ENCODE measurements at places on chromosomes 2 and 18.

- DNase-seq = no peak
Observed at GRCh38 chr2:208906330-208906729, 499.7 kb downstream of the PTH2R start.

DNA sequence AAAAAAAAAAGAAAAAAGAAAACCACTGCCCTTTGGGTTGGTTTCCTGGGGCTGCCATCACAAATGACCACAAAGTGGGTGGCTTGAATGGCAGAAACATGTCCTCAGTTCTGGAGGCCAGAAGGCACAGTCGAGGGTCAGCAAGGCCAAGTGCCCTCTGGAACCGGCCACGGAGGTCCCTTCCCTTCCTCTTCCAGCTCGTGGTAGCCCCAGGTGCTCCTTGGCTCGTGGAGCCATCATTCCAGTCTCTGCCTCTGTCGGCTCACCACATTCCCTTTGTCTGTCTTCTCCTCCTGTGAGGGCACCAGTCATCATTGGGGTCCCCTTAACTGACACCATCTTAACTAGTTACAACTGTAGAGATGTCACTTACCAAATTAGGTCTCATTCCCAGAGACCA lies 8.5 kb upstream of the NFATC1 start:
- DNase-seq = no peak

DNA sequence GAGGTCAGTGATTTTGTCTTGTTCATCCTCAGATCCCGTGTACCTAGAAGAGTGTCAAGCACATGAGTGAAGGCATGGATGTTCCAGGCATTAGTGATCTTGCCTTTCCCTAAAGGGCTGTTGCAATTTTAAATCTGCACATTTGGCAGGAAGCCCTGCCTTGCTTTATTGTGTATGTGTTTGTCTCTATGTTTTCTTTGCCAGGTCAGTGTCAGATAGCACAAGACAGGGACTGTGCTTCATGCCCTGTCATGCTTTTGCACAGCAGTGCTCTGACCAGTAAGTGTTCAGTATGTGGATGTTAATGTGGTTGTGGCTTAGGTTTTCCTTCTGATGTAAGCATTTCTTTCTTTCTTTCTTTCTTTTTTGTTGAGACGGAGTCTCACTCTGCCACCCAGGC lies 131.5 kb downstream of the RGPD3 start:
- no peak for DNase-seq

DNA sequence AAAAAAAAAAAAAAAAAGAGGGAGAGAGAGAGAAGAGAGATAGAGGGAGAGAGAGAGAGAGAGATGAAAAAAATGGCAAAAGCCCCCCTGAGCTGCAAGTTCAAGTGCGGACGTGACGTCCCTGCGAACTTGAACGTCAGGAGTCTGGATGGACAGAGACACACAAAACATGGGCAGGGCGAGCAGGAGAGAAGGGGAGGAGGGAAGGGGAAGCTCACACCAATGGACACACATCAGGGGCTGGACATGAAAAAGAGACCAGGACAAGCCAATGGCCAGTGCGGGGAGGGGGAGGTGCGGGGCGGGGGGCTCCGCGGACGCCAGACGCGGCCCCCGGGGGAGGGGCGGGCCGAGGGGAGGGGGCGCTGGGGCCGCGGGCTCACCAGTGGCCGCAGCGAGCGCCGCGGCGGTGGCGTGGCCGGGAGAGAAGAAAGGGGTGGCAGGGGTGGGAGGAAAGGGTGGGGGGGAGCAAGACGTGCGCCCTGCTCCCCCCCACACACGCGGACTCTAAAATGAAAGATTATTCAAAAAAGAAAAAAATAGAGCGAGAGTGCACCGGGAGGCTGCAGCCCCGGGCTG lies at the start of gene BCL11A:
Gene BCL11A, minus strand, starts transcription at position 160 of the 579 bp plus-strand sequence. CDS start 384 bp downstream, outside the sequence.
- peak; percentile 67 for DNase-seq

- DNase-seq = no peak
Observed at GRCh38 chr2:86649119-86649947, 25.7 kb upstream of the RNF103 start.

DNA sequence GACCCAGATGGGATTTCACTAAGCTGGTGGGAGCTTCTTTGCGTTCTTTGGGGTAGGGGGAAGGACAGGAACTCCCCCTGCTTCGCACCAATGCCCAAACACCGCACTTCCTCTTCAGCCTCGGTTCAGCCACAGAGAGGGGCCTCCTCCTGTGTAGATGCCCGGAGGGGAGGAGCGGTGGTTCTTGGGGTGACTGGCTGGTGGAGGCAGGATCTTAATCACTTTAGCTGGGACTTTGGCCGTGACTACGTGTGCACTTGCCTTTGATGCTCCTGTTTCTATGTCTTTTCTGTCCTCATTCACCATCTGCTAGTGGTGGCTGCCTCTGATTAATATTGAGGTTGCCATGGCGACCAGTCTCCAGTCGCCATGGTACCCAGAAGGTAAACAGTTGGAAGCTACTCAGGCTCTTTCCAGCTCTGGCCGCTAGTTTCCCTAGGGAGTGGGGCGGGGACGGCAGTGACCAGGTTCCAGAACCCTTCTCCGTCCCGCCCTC lies 1.9 kb downstream of the CNGA3 start:
- DNase-seq = no peak

- no peak for DNase-seq
Observed at GRCh38 chr2:86314125-86314524, 23.3 kb downstream of the REEP1 start.

DNA sequence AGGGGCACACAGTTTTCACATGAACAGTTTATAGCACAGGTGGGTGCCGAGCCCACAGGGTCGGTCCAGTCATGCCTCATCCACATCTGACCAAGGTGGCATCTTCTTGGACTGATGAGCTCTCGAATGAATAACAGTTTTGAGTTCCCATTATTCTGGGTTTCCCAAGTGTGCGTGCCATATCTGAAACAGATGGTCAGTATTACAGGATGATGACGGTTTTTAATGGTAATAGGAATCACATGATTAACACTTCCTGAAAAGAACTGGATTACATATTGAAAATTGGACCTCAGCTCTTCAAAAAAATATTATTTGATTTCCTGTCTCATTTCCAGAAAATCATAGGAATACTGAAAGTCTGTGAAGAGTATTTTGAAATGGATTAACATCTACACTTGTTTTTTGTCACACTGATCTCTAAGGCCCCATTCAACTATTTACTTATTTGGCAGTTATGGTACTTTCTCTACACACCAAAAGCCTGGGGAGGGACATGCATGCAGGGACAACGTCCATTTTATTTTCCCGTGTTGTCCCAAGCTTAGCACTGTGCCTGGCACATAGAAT lies 22.2 kb upstream of the NAB1 start:
- no peak for DNase-seq

- DNase-seq = peak; percentile 25
Observed at GRCh38 chr18:9101730-9102507, 580 bp upstream of the NDUFV2 start.

DNA sequence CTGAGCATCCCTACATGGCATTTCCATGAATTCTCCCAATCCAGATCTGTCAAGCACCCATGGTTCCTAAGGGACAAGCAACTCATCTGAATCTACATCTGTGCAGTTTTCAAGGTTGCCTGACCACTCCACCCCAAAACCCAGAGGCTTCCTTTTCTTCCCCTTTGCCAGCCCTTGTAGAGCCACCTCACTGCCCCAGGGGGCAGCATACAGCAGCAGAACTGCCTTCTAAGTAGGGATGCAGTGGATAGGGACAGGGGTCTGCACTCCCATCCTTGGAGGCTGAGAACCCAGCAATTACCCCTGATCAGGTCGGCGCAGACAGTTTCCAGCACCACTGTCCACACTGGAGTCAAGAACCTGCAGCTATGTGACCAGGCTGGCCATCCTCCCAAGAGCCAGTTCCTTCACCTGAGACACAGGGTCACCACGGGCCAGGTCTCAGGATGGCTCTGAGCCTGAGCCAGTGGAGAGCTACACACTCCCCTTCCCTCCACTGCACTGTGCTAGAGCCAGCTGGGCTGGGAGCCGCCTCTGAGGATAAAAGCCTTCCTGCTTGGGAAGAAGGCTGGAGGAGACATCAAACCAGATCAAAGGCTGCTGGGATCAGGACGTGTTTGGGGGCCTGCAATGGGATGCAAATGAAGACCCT lies 283.1 kb downstream of the CELF4 start:
- no peak for DNase-seq

- DNase-seq = no peak
Observed at GRCh38 chr2:82839036-82839435, 1620.0 kb downstream of the SUCLG1 start.

DNA sequence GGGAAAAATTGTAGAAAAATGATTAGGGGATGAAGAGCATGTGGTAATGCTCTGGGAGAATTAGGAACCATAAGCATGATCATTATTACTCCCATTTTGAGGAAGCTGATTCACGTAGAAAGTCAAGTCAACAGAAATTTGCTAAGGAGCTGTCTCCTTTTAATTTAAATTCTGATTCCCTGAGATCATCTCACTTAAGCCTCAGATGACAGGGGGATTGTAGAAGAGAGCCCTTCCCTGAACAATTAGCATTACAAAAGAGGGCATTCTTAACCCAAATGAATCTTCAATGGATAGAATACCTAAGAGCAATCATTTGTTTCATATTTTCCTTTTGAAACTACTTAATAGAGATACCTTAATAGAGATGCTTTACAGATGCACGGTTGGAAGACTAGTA lies 267.9 kb downstream of the NYAP2 start:
- no peak for DNase-seq

DNA sequence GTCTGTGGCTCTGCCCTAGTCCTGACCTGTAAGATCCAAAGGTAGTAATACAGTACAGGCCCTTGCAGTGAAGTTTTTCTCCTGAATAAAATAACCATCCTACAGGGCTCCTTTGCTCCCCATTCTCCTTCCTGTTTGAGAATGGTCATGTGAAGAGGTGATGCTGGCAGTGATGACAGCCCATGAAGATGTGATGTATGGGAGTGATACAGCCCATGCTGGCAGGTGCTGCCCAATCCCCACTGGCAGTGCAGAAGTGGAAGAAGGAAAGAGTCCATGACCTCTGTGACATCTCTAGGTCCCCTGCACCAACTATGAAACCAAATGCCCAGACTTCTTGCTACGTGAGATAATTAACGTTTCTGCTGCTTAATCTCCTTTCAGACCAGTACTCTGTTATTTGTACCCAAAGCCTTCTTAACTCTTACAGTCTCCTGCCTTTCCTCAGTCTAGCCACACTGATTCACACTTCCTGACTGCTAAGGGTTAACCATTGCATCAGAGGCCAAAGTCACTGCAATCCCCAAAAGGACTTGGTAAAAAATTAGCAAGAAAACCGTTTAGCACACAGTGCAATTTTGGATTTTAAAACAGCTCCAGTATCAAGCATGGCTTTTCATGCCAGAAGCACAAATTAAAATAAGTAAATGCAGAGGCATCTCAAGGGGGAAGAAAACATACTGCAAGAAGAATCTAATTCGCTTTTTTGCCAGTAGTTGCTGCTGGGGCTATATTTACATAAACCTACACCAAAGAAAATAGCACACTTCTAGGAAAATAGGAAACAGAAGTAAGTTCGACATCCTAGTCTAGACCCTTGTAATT lies 98.0 kb downstream of the STK39 start:
- no peak for DNase-seq

DNA sequence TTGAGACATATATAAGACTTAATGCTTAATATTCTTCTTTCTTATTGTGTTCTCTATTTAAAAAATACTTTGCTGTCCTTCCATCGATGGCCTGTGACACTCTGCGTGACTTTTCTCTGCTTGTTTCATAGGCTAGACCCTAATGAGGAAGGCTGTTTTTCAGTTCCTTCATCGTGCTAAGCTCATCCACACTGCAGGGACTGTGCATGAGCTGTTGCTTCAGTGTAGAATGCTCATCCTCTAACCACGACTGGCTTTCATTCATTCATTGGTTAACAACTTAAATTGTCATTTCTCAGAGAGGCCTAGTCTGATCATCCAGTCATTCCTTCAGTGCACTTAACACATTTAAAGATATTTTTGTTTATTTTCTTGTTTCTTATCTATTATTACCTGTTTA lies 134.4 kb downstream of the CCDC85A start:
- no peak for DNase-seq

- no peak for DNase-seq
Observed at GRCh38 chr18:71666481-71666880, 877.7 kb downstream of the CBLN2 start.

GRCh38 chr2:46885376-46885775 lies 30.2 kb downstream of the MCFD2 start:
- no peak for DNase-seq

DNA sequence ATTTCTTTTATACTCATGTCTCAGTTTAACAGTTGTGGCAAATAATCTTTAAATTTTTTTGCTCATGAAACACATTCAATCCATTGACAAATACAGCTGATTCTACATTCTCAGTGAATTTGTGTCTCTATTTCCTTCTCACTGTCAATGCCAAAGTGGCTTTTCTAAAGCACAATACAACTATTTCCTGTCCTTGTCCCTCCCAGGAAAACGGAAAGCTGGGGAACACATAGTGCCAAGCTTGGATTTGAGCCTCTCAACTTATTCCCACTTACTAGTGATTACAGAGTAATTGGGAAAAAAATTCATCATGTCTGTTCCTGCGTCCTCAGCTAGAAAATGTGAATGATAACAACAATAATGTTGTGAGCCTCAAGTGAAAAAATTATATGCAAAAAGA lies 899.7 kb upstream of the CDH2 start:
- DNase-seq = no peak

- DNase-seq = no peak
Observed at GRCh38 chr2:196117214-196117705, 48.6 kb upstream of the DNAH7 start.

DNA sequence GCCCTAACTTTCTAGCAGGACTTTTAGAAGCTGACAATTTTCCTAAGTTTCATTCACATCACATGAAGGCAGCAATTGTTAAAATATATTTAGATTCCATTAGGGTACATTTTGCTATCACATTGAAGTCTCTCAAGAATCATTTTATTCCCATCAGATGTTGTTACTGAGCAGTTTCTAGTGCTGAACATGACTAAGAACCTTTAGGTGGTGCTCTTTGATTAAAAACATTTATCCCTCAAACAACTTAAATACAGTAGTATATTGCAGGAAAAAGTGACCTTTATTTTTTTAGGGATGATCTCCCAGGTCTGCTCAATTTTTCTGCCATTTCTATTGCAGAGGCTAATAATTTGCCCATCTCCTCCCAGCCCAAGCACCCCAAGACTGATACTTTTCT lies 22.9 kb upstream of the NARS1 start:
- no peak for DNase-seq

DNA sequence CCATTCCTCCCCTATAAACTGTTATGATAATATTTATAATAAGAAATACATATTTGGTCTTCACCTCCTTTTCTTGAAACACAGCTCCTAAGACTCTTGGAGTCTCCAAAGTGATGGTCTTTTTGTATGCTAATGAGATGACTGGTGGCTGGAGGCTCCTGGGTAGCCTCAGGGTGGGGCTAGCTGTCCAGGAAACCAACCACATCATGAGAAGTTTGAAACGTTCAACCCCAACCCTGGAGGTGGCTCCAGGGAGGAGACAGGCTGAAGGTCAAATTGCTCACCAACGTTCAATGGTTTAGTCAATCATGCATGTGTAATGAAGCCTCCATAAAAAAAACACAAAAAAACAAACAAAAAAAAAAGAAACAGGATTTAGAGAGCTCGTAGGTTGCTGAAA lies 298.7 kb upstream of the MGAT5 start:
- DNase-seq = peak; percentile 84

DNA sequence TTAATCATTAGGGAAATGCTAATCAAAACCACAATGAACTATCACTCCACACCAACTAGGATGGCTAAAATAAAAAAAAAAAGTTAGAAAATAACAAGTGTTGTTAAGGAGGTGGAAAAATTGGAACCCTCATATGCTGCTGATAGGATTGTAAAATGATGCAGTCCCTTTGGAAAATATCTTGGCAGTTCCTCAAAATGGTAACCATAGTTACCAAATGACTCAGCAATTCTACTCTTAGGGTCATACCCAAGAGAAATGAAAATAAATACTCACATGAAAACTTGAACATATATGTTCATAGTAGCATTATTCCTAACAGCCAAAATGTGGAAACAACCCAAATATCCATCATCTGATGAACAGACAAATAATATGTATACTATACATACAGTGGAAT lies 15.7 kb upstream of the ACVR2A start:
- no peak for DNase-seq

Data from MM.1S (cell line).